ENCODE measurements at places on chromosomes 12 and 14.

GRCh38 chr14:66495218-66496098 is 9.3 kb downstream of the CCDC196 start:
- peak; percentile 37 for DNase-seq

DNA sequence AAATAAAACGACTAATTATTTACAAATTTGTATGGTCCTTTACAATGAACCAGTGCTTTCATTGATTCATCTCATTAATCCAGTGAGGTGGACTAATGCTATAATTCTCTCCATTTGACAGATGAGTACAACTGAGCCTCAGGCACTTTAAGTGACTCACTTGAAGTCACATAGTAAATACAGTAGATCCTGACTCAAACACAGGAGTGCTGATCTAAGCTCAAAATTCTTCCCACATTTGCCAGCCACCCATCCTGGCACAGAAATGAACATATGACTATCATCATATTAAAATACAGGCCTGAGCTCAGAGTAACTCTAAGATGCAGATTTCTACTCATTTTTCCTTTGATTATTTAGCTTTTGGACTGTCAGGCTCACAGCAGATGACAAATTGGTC is 30.6 kb downstream of the SLC16A7 start:
- no peak for DNase-seq

GRCh38 chr14:106848330-106849121 is 1322.1 kb downstream of the TMEM121 start:
- DNase-seq = no peak

DNA sequence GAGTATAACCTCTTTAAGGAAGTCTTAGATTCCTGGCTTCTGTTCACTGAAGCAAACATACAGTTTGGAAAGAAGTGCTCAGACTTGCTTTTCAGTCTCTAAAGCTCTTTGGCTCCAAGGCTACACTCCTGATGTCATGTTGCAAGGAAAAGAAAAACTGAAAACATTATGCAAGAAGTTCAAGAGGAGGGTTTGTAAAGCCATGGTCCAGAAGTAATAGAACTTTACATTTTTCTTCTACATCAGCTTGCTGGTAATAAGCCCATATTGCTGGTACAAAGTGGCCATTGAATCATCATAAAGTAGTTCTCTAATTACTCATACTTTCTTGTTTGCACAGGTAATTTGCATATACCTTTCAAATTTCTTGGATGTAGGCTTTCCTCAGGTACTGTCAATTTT is 83.6 kb downstream of the BBS10 start:
- DNase-seq = no peak

- DNase-seq = no peak
These were observed 76.5 kb downstream of the VCPKMT start for GRCh38 chr14:50039734-50040400.

GRCh38 chr12:66194122-66194521 is 5.1 kb downstream of the IRAK3 start:
- no peak for DNase-seq

DNA sequence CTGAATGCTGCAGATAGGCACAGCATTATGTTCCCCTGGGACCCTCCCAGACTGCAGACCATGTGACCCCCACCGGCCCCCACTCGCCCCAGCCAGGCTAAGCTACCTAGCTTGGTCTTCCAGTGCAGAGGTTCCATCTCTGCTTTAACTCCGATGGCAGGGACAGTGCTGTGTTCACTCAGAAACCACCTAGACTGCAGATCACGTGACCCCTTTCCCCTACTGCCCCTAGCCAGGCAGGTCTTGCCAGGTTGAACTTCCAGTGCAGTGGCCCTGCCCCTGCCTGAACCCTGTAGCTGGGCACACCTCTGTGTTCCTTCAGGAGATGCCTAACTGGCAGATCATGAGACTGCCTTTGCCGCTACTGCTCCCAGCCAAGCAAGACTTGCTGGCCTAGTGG is 1116.2 kb downstream of the FLRT2 start:
- DNase-seq = no peak

DNA sequence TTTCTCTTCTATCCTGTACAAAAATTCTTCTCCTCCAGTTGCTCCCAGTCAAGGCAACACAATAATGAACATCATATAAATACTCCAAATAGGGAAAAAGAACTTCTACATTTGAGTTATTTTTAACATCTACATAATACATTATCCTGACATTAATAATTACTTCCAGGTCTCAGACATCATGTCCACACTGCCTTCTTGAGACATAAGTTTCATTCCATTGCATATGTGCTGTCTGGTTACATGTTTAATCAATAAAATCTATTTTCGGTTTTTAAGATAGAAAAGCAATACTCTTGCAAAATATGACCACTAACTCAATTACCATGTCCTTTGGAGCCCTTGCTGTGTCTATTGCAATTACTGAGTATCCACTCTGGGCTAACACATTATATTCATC is 881.9 kb downstream of the GALC start:
- DNase-seq = no peak

DNA sequence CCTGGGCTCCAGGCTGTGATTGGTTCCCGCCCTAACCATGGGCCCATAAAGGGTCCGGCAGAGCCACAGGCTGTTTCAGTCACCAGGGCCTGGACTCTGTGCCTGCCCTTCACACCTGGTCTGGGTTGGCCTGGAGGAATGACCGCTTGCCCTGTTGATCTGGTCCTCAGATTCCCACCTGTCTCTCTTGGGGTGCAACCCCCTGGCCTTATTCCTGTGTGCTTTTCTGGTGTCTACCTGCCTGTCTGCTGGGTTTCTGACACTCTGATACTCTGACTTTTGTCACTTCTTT is 2.9 kb upstream of the KRT83 start:
- DNase-seq = no peak

DNA sequence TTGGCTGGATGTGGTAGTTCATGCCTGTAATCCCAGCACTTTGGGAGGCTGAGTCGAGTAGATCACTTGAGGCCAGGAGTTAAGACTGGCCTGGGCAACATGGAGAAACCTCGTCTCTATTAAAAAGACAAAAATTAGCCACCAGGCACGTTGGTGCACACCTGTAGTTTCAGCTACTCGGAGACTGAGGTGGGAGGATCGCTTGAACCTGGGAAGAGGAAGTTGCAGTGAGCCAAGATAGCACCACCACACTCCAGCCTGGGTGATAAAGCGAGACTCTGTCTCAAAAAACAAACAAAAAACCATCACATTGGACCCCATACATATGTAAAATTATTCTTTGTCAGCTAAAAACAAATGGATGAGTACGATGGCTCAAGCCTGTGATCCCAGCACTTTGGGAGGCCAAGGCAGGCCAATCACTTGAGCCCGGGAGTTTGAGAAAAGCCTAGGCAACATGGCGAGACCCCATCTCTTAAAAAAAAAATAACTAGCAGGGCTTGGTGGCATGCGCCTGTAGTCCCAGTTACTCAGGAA is 43.9 kb downstream of the LIMA1 start:
- DNase-seq = no peak

- no peak for DNase-seq
These were observed 420.9 kb downstream of the PCNX1 start for GRCh38 chr14:71328183-71328582.

GRCh38 chr12:774051-774614 is 21.8 kb downstream of the WNK1 start:
- no peak for DNase-seq

GRCh38 chr12:13957576-13957975 is 23.8 kb downstream of the GRIN2B start:
- no peak for DNase-seq

- DNase-seq = no peak
These were observed 148.2 kb downstream of the ADGRD1 start for GRCh38 chr12:131101703-131102492.

DNA sequence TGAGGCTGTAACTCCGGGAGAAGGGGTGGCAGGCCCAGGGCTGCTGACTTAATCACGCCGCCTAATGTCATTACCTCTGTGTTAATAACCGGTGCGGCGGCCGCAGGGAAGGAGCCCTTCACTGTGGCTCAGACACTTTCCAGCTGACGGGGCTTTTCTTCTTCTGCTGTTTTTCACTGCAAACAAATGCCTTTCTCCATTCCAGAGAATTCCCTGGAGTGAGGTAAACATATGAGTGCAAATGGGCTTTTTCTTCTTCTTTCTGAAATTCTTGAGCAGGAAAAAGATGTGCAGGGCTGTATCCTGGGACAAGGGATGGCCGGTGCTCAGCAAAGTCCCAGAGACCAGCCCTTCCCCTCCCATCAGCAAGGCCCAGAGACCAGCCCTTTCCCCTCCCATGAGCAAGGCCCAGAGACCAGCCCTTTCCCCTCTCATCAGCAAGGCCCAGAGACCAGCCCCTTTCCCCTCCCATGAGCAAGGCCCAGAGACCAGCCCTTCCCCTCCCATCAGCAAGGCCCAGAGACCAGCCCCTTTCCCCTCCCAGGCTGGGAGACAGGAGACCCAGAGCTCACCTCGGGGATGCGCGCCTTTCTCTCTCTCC is 33.4 kb upstream of the FAM181A start:
- DNase-seq = no peak

GRCh38 chr12:14111230-14111865 is 129.9 kb upstream of the GRIN2B start:
- DNase-seq = no peak

GRCh38 chr14:94284221-94284620 is 8.8 kb downstream of the SERPINA10 start:
- DNase-seq = no peak

DNA sequence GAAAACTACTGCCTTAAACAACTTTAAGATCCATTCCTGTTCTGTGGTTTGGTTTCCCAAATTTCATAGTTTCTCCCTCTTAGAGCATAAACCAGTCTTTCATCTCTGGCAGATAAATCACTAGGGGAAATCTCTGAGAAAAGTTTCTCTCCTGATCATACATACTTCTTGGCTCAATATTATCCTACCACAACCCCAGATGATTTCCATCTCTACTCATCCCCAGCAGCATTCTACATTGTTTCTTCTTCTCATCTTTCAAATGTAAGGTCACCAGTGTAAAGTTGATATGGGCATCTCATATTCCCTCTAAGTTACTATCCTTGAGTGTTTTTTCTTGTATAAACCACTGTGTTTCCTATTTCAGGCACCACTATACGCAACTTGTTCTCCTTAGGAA is 45.9 kb upstream of the PLEKHG7 start:
- DNase-seq = no peak

GRCh38 chr12:13970803-13971202 is 10.6 kb downstream of the GRIN2B start:
- no peak for DNase-seq

DNA sequence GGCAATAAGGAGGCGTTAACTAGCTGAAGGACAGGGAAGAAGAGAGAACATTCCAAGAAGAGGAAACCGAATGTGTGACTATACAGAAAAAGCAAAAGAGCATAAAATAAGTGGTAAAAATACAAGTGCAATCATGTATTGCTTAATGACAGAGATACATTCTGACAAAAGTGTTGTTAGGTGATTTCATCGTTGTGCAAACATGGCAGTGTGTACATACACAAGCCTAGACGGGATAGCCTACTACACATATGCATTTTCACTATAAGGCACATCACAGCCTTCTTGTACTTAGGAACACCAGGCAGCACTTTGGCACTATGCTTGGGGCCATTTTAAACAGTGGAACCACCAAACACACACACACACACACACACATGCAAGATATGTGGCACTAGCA is 299.3 kb downstream of the BCAT1 start:
- no peak for DNase-seq

DNA sequence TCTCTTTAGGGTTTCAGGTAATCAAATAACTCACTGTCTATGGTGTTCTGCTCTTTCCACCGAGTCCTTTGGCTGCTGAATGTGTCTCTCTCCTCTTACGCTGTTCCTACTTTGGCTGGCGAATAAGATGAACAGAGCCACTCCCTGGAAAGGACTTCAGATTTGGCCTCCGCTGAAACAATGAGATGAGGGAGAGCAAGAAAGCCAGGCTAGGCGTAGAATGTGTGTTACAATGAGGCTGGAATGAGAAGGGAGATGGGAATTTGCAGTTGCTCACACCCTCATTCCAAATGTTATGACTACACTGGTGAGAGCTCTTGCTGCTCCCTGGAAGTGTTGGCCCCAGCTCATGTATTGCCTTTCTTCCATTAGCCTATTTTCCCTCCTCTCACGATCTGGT is at the start of gene MFAP5:
MFAP5 (minus strand) TSS at position 234 of the 400 bp plus-strand sequence. CDS start 722 bp downstream, outside the sequence.
- DNase-seq = no peak

DNA sequence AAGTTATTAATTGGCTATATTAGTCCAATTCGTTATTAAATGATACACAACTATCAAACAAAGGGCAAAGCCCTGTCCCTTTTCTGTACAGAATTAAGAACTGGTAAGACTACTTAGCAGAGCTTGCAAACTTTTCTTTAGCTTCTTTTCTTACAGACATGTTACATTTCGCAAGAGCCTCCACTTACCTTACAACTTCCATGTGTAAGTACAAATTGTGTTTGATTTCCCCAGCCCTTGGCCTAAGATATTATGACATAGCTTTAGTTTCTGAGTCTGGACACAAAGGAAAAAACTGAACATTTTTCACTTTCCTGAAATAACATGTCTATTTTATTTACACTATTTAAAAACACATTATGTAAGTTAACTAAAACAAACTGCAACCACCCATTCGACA is 1.7 kb downstream of the ATF7 start:
- DNase-seq = no peak

- no peak for DNase-seq
These were observed 634.9 kb downstream of the DIO2 start for GRCh38 chr14:79576424-79576823.

- DNase-seq = peak; percentile 47
These were observed at the start of gene ENO2 for GRCh38 chr12:6914246-6914946. TSS of gene ENO2 (plus strand) at chr12:6914580. CDS start at chr12:6915833, 1,253 bp downstream.

DNA sequence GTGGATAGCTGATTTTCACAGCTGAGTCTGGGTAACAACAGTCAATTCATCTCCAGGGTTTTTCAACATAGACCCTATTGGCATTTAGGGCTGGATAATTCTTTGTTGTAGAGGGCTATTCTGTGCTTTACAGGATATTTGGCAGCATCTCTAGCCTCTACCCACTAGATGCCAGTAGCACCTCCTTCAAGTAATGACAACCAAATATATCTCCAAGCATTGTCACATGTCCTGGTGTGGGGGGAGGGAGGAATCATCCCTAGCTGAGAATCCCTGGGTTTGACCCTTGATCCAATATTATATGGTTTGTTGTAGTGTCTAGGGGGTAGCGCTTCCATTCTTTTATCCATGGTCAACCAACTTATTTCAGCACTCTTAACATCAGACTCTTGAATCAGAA is 157.2 kb downstream of the ANO4 start:
- no peak for DNase-seq
